ENCODE measurements at places on chromosomes 5 and 9.
A peak's percentile ranks its signal among the peaks of the same experiment; 100 is the strongest.

DNA sequence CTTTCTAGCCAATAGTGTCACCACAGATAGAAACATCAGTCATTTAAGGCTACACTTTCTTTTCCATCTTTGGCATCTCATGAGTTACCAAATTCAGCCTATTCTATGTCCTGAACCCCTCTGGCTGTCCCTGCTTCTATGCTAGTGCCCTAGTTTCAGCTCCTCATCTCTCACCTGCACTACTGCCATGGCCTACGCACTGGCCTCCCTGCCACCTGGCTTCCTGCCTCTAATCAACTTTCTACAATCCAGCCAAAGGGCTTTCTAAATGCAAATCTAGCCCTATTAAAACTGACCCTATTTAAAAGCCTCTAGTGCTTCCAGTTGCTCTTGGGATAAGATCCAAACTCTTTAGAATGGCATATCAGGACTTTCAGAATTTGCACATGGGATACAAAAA lies 482.9 kb downstream of the TMEM38B start:
- no peak for DNase-seq

DNA sequence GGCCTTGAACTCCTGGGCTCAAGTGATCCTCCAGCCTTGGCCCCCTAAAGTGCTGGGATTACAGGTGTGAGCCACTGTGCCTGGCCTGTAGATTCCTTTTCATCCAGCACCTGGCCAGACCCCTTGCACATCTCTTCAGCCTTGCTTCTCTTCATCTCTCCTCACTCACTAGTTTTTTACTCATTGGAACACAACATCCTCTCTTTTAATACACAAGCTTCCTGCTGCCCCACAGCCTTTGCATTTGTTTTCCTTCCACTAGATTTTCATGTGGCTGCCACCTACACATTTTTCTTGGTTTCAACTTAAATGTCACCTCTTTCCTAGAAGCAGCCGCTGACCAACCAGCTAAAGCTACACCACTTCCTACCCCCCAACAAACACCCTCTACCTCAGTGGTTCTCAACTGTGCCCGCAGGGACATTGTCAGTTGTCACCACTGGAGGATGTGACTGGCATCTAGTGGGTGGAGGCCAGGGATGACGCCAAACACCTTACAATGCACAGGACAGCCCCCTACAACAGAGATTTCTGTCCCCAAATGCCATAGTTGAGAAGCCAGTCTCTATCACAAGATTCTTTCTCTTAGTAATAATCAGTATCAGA lies 33.7 kb downstream of the HAVCR1 start:
- DNase-seq, result peak; percentile 19

GRCh38 chr9:125983681-125984080 lies 236.5 kb downstream of the PBX3 start:
- DNase-seq, result no peak

- no peak for DNase-seq
These were observed 1.2 kb upstream of the RFK start for GRCh38 chr9:76395381-76395780.

DNA sequence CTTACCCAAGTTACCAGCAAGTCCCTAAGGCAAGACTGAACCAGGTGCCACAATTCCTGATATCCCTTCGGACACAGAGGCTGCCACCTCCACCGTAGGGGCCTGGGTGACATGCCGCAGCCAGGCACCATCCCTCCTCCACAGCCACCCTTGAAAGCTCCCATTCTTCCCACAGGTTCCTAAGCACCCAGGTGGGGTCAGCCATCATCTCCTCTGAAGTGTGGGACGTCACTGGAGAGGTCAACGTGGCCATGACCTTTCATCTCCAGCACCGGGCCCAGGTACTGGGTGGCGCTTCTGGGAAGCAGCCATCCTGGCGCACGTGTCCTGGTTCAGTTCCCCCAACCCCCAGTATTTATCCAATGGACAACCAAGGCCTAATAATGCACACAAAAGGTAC lies 8.2 kb downstream of the ADGRD2 start:
- DNase-seq, result no peak

GRCh38 chr5:137761566-137761965 lies 7.4 kb upstream of the HNRNPA0 start:
- no peak for DNase-seq
